ENCODE measurements at places on chromosomes 12 and 14.

DNA sequence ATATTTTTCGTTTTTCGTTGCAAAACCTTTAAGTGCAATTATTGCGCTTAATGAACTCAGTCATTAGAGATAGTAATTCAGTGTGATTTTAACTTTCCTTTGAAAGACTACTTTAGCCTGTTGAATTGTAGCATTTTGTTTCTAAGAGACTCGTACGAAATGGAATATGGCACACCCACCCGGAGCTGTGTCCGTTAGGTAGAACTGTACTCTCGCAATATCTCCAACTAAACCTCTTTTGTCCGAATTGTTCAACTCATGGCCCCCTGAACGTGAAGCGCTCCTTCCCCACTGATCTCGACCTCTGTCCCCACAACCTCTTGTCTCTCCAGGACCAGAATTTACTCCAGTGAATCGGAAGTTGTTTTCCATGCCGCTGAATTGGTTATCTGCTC is 800 bp downstream of the PCNX4 start:
- DNase-seq: no peak

DNA sequence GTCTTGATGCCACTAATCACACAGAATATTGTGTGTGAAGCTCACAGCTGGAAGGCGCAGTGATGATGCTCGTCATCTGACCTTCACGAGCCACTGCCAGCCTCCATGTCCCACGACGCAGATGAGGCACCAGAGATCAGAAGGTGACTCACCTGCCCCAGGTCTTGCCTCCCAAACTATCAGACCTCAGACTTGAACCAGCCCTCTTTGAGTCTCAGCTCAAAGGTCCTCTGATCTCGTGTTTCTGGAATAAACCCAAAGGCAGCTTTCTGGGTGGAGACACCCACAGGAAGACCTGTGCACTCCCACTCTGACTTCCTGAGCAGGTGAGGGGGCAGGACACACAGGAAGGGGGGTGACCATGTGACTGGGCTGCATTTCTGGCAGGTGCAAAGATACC is 19.6 kb upstream of the CHGA start:
- DNase-seq: no peak

- no peak for DNase-seq
Measured at GRCh38 chr14:103384450-103385151, 614 bp upstream of the MARK3 start.

GRCh38 chr12:11227373-11227772 is 40.6 kb upstream of the TAS2R42 start:
- no peak for DNase-seq

DNA sequence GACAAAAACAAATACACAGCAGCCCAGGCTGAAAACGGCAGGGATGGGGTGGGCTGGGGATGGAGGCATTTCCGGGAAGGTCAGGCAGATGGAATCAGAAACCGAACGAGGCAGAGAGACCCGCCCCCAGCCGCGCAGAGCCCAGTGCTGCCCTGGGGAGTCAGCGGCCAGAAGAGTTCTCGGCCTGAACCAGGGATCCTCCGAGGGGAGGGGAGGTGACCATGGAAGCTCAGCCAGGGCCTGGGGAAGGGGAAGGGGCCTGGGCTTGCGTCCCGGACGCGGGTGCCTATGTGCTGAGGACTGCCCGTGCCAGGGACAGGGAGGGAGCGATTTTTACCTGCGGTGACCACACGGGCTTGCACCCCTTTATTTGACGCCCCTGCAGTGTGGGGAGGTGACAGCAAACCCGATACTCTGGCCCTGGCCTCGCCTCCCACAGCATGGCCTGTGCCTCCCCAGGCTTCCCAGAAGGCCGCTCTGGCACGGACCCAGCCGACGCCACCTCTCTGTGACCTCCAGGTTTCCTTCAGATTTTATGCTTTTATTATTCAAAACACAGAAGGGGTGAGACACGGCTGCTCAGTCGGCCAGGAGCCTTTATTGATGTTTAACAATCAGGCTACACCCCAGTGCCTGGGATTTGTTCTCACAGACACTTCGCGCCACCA is 7.7 kb downstream of the LRCOL1 start:
- no peak for DNase-seq

DNA sequence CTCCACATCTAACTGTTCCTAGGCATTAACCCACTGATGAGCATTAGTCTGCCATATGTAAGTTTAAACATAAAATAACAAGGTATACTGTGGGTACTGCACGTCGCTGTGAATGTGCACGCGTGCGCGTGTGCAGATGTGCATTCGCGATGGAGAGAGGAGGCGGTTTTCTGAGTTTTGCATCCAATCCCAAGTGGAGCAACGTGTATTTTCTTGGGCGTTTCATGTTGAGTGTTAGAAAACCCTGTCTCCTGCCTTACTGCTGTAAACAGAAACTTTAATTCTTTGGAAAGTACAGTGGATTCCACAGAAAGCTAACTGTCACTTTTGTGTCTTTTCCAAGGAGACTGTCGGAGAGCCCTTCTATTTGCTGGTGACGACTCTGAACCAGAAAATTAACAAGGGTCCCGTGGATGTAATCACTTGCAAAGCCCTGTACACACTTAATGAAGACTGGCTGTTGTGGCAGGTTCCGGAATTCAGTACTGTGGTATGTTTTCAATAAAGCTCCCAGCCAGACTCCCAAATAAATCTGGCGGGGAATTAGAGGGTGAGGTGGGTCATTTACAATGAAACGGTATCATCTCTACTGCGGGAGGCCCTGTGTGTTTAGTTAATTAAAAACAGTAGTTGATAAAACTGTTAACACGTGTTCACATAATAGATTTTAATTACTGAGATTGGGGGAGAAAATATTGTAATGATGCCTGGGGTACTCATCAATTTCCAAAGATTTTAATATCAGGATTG is 116.5 kb downstream of the PLXNC1 start:
- DNase-seq: no peak

- no peak for DNase-seq
Measured at GRCh38 chr12:122437656-122438121, 15.2 kb upstream of the CLIP1 start.

DNA sequence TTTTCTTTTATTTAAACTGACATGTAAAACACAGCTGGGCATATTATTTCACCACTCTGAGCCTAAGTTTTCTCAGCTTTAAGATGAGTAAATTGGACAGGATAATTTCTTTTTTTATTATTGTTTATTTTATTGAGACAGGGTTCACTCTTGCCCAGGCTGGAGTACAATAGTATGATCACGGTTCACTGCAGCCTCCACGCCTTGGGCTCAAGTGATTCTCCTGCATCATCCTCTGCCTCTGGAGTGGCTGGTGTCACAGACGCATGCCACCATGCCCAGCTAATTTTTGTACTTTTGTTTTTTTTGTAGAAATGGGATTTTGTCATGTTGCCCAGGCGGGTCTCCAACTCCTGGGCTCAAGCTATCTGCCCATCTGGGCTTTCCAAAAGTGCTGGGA is 12.7 kb downstream of the BMAL2 start:
- DNase-seq: no peak

DNA sequence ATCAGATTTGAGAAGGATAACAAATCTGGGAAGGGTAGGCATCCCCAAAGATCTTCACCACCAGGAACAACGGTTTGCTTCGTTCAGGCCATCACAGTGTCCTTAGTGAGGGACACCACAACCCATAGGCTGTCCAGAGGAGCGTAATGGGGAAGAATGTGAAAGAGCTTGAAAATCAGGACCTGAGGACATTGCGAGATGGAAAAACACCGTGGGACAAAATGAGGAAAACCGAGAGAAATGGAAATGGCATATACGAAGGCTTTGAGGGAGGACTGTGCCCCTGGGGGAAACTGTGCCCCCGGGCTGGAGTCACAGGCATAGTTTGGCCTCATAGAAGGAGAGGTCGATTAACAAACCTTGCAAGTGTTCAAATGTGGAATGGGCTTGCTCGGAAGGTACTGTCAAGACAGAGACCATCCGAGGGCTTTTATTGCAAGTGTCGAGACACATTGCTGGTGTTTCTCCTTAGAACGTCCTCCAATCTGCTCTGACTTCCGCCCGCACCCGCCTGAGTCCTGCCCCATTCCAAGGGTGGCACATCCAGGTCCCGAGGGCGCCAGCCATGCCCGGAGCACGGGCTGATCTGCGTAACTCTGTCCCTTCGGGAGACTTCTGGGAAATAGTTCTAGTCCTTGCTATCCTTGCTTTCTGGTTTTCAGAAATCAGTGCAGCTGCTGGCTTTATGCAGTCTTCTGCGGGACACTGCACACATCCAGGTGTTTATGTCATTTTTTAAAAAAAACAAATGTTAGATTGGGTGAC is 885 bp upstream of the PALS1 start:
- no peak for DNase-seq

GRCh38 chr14:101060171-101060601 is 156.7 kb upstream of the RTL1 start:
- DNase-seq: no peak

DNA sequence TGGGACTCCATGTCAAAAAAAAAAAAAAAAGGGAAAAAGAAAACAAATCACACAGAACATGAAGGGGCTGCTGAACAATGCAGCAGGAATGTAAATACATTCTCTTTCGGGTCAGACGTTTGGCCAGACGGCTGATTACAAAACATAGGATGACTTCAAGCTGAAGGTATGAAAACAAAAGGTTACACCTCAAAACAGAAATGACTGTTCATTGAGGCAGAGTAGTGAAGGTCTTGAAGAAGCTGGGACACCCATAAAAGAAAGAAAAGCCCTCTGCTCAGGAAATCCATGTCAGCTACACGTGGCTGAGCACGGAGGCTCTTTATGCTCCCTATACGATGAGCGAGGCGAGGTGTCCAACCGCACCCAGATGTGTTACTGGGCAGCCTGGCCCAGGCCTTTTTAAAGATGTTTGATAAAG is 37.7 kb downstream of the FGD4 start:
- peak; percentile 37 for DNase-seq

DNA sequence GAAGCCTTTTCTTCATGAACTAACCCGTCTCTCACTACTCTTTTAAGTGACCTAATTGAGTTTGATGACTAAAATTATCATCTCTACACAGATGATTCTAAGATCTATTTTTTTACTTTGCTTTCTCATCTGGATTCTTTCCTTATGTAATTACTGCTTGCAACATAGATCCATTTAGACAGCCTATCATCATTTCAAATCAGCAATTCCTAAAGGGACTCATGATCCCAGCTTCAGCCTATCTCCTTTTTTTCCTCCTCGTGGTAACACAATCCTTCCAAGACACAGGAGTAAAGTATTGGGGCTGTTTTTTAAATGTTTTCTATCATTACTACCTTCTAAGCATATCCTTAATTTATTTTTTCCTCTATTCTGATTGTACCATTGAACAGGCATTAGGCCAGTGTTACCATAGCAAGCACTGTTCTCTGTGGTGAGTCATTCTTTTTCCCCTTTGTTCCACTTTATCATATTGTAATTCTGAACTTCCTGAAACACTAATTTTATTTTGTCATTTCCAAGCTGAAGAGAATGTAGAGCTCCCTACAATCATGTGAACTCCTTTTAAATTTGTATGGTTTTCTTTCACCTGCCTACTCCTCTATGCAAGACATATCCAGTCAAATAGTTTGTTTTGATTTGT is 190.4 kb upstream of the FAR2 start:
- DNase-seq: no peak

DNA sequence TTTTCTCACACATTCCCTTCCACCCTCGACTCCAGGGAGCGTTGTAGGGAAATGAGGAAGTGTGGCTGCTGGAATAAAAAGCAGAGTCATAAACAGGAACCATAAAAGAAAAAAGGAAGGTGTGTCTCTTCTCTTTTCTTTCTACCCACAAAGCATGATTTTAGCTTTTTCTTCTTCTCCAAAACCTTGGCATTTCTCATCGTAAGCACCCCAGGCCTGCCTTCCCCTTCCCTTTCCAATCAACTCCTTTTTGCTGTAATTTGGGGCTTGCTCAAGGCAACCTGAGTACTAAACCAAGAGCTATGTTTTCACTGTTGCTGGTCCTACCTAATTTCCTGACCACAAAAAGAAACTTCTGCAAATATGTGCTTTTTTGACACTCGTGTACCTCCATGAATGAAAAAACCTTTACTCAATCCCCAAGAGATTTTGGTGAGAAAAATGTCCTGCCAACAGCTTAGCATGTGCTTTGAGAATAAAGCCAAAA is 9.2 kb downstream of the PLBD1 start:
- DNase-seq: no peak

- DNase-seq: no peak
Measured at GRCh38 chr14:35480119-35480769, 53.7 kb upstream of the INSM2 start.

DNA sequence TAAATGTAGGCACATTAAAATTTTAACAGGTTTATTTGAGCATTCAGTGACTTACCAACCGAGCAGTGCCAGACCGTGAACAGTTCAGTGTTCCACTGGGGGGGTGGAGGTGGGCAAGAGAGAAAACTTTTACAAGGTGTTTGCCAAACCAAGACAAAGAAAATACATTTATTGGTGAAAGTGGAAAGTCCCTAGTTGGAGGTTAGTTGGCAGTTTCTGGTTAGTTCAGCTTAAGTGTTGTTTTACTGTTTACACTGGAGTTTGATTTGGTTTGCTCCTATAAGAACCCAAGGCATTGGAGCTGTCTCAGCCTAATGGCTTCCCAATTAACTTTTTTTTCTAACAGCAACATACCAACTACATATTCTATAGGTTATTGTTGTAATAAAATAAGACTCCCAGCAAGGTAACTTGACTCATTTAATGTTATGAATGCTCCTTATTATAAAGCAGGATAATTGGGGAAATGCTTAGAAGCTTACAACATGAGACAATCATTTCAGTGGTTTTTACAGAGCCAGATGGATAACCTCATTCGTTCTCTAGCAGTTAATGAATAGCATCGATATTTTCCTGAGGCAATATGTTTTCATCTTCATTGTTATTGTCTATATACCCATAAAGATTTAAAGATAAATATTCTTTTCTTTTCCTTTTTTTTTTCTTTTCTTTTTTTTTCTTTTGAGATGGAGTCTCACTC is 115.8 kb downstream of the ETNK1 start:
- DNase-seq: no peak

All from fibroblast of skin of left biceps (primary cell).